ENCODE measurements at places on chromosomes 7 and 10. TPM values are rescaled to one million over a fixed set of nuclear protein-coding genes. Genes with fewer than 3 reads are reported as not detected.

DNA sequence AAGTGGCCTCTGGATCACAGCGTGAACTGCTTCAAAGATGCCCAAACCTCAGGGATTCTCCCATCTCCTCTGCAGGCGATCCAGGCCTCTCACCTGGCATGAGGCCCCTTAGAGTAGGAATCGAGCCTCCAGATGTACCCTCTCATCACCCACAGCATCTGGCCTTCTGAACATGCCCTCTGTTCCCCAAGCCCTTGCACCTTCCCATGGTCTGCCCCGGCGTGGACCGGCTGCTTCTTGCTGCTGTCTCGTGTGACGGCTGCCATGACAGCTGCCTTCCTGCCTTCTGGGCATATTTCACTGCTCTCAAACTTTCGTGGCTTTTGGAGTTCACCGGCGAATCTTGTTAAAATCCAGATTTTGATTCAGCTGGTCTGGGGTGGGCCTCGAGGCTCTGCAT is 157.2 kb upstream of the NPS start:
- DNase-seq, result no peak

DNA sequence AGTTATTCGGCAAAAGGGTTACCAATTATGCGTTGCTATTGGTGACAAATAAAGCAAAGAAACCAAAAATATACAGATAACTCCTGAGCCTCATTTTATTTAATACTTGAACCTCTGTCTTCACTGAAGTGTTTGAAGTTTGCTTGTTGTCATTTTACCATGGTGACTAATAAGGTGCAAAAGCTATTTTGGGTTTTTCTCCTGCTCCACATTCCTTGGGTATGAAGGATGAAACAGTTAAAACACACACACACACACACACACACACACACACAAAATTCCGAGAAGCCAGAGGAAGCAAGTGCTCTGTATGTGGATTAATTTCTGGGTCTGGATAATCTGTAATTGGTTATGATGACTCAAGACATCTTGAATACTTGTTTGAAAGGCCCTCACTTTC is 246.5 kb downstream of the COBL start:
- DNase-seq, result peak; percentile 62

DNA sequence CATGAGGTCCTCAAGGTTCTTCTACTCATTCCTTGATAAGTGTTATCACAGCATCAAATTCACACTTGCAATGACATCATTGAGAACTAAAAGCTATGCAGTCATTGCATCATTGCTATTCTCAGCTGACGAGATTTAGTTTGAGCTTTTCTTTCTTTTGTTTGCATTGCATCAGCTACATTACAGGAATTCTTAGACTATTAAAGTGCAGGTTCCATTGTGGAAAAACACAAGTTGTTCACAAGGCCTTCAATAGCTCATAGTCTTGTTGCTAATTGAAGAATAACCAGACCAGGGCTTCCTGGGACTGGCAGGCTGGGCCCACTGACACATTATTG is 139.3 kb downstream of the CXCL12 start:
- peak; percentile 59 for DNase-seq

GRCh38 chr10:4830551-4830950 is 4.5 kb downstream of the AKR1E2 start:
- no peak for DNase-seq

GRCh38 chr10:26274391-26274790 is 57.8 kb downstream of the GAD2 start:
- no peak for DNase-seq

DNA sequence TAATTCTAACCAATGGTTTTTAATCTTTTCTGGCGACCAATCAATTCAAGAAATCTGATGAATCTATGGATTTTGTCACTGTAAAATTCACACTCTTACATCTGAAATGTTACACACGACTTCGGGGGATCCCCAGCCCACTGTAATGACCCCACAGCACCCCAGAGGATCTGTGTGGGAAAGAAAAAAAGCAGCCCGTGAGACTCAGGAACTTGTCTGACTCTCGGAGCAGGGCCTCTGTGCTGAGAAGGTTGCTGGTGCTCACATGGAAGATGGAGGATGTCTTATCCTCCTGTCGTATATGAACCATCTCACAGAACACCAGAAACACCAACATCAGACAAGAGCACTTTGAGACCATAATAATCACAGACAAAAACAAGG is 228.4 kb upstream of the INHBA start:
- no peak for DNase-seq

SLC16A9 gene
- 4.4 TPM for total RNA-seq

SGMS1 gene
- 22.3 TPM for total RNA-seq

PCLO gene
- 3.0 TPM for total RNA-seq
